ENCODE measurements at places on chromosomes 1 and 21.

DNA sequence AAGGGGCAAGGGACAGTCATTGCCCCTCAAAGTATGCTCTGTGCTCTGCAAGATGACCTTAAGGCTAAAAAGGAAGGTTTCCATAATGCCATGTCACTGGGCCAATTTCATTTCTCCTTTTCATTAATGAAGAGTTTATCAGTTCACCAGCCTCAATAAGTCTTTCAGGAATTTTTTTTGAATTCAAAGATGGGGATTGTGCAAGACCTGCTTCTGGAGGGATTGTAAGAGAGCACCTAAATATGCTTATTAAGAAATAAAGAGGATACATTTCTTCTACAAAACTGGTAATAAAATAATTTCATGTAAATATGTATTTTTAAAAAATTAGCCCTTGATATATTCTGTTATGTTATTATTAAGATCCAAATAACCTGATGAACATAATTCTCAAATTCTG is 86.8 kb upstream of the RGS4 start:
- DNase-seq = no peak

GRCh38 chr1:101311146-101311920 is 74.5 kb downstream of the S1PR1 start:
- DNase-seq = no peak

GRCh38 chr1:24379733-24380315 is 33.8 kb downstream of the STPG1 start:
- no peak for DNase-seq

- DNase-seq = no peak
These were observed 192.8 kb downstream of the PRDM2 start for GRCh38 chr1:13892671-13893325.

DNA sequence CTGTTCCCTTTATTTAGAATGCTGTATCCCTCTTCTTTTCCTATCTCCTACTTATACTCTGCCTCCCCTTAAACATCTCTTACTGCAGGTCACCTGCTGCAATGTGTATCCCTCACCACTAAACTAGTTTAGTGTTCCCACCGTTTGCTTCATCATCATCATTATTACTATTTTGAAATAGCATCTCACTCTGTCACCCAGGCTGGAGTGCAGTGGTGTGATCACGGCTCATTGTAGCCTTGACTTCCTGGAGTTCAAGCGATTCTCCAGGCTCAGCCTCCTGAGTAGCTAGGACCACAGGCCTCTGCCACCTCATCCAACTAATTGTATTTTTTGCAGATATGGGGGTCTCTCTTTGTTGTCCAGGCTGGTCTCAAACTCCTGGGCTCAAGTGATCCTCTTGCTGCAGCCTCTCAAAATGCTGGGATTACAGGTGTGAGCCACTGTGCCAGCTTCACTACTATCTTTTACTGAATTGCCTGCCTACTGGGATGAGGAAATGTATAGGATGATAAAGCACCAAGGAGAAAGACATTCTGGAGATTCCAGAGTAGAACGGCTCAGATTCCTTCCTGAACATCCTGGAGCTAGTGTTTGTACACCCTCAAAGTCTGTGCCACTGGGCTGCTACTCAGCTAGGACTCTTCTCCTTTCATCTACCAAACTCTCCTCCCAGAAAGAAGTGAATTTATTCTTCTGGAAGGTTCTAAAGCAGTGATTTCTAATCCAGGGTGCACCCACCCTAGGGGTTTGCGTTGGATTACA is 8.6 kb upstream of the IFNAR1 start:
- DNase-seq = no peak
